OCI-LY7 (cell line): ENCODE measurements at places on chromosomes 16 and 17. TPM values are rescaled to one million over a fixed set of nuclear protein-coding genes. Genes with fewer than 3 reads are reported as not detected.
A peak's percentile ranks its signal among the peaks of the same experiment; 100 is the strongest.

GRCh38 chr17:48295362-48296288 is 134.4 kb downstream of the SKAP1 start:
- DNase-seq = peak; percentile 63

DNA sequence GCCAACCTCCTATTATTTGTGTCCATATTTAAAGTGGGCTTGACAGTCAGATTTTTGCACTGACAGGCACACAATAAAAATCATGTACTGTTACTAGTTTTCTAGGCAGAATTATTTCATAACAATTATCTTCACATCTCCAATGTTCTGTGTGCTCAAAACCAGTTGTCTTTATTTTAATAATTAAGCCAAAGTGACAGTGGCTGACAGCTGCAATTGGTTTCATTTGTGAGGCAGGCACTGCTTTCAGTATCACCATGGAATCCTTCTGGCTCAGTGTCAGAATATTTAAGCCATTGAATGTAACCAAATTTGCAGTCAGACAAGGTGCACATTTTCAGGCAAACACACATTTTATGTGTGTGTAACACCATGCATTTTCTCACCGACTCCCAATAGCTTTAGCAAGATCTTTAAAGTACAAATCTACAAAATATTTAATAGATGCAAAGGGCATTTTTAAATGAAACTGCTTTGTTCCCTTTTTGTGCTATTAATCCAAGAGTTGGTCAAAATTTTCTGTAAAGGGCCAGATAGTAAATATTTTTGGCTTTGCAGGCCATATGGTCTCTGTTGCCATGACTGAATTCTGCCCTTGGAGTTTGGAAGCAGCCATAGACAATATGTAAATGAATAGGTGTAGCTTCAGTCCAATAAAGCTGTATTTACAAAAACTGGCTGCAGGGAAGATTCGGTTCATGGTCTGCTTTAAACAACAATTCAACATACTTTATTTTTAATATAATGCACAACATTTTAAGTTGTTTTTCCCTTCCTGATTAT is 486.0 kb downstream of the KCNJ2 start:
- DNase-seq = no peak

- DNase-seq = no peak
These were observed 3.8 kb upstream of the GCSH start for GRCh38 chr16:81099958-81100357.

DNA sequence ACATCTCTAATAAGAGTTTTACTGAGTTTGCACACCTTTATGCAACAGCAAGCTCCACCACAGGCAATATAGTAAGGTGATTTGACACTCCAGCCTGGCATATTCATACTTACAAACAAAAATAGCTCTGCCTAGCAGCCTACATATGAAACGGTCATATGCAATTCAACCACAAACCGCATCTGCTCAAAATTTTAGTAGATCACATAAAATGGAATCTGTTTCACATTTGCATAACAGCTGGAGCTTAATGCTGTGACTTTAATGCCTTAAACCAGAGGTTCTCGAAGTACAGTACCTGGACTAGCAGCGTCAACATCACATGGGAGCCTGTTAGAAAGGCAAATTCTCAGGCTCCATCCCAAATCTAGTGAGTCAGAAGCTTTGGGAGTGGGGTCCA is 578.4 kb downstream of the CDH11 start:
- DNase-seq = no peak

The GNG13 gene
- not detected in 2 replicates for total RNA-seq

GRCh38 chr16:71426069-71426879 is 15.6 kb downstream of the TLE7 start:
- DNase-seq = no peak

DNA sequence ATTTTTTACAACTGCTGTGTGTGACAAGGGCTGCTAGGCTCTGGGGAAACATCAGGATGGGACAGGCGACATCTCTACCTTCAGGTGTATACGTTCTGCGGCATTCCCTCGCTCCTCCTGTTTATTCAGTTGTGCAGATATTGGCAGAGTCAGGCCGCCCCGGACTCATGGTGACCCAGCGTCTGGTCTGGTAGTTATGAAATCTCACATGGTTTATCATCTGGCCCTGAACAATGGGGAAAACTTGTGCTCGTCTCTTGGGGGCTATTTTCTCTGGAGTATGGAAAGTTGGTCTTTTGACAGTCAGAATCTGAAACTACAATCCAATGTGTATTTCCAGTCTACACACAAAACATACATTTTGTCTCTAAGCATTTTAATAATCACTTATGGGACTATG is 3.3 kb downstream of the MARCHF10 start:
- DNase-seq = no peak

GRCh38 chr16:81574168-81574567 is 129.6 kb downstream of the CMIP start:
- DNase-seq = no peak

GRCh38 chr16:46783800-46784199 is 35.7 kb upstream of the MYLK3 start:
- no peak for DNase-seq

GRCh38 chr17:70278844-70279462 is 109.6 kb downstream of the KCNJ2 start:
- DNase-seq = no peak

The GPRC5C gene
- total RNA-seq = 1.1 and 2.0 TPM in 2 replicates

The SCRN2 gene
- 37.3 and 39.1 TPM in 2 replicates for total RNA-seq

- no peak for DNase-seq
These were observed 1.5 kb upstream of the ALDH3A2 start for GRCh38 chr17:19646788-19647696.

The STX1B gene
- total RNA-seq = 2.1 and 2.4 TPM in 2 replicates

DNA sequence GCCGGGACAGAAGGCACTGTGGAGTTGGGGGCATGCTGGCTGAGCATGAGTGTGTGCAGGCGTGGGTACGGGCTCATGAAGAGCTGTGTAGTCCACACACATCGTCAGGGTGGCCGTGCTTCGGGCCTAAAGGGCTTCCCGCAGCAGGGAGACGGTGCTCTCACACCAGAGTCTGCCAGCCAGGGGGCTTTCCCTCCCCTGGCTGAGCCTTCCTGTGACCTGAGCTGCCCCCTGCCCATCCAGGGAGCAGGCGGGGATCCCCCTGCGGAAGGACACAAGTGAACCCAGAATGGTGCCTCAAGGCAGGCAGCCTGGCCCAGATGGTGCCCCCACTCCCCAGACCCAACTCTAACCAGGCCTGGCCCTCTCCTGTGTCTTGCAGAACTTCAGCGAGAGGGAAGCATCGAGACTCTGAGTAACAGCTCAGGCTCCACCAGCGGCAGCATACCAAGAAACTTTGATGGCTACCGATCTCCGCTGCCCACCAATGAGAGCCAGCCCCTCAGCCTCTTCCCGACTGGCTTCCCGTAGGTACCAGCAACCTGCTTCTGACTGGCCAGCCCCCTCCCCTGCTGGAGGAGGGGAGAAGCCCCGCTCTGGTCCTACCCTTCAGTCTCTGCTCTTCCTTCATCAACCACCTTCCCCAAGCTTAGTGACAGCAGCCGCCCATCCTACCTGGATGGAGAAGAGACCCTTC is 7.9 kb upstream of the TBX2 start:
- DNase-seq = no peak

- DNase-seq = no peak
These were observed 16.7 kb upstream of the MYO18A start for GRCh38 chr17:29196769-29197515.

DNA sequence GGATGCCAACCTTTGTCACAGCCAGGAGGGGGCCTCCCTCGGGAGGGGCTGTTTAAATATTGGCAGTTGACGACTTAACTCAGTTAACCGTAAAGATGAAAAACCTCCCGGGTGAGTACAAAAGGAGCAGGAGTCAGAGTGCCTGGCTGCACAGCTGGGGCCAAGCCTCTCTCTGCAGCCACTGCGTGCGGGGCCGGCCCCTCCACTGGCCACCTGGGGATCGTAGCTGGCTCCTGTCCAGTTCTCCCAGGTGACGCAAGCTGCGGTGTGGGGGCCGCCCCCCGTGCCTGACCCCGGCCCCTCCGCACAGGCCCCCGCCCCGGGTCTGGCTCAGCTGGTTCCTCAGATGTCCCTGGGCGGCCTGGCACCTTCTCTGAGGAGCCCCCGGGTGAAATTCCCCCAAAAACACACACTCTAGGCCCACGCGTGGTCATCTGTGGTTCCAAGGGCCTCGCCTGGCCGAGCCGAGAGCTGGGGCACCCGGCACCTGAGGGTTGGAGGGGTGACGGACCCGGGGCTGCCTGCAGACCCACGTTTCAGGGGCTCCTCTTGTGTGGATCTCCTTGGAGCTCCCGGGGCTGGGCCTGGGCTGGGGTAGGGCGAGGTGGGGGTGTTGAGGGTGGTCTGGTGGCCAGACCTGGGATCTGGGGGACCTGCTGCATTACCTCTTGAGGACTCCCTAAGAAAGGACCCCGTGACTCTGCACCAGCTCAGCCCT is 7.4 kb upstream of the CACNA1H start:
- DNase-seq = no peak

The BPTF gene
- 211 and 212 TPM in 2 replicates for total RNA-seq

- no peak for DNase-seq
These were observed 88.4 kb downstream of the FTO start for GRCh38 chr16:53792161-53792951.

The SALL1 gene
- not detected in 2 replicates for total RNA-seq

DNA sequence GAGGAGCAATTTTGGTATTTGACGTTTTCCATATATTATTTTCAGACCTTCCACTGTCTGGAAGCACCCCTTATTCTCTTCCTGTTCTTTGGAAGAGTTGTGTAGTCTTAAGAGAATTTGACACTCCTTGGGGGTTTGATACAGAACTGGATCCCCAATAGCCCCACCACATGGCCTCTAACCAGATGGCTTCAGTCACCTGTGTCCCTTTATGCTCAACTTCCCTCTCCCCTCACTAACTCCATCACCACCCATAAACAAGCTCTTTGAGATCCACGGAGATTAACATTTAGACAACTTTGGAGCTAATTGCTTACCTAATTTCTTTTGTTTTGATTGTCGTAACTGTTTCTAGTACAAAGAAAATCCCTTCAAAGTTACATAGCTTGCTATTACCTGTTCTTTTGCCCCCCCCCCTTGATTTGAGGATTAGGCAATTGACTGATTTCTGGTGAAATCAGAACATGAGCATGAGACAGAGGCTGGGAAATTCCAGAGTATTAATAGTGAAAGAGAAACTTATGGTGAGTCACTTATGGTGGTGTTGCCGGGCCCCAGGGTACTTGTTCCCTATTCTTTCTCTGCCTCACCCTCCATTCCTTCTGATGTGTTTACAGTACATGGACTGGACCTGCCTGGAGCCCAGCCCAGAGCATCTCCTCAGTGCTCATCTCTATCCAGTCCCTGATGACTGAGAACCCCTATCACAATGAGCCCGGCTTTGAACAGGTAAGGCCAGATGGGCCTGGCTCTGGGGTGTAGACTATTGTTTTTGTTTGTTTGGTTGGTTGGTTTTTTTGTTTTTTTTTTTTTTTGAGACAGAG is 7.5 kb downstream of the UBE2Z start:
- DNase-seq = no peak

The ANKRD40CL gene
- not detected in 2 replicates for total RNA-seq

GRCh38 chr16:63789603-63790002 is 1332.3 kb downstream of the CDH11 start:
- peak; percentile 1 for DNase-seq

- DNase-seq = no peak
These were observed 48.2 kb downstream of the METRNL start for GRCh38 chr17:83127431-83128160.

DNA sequence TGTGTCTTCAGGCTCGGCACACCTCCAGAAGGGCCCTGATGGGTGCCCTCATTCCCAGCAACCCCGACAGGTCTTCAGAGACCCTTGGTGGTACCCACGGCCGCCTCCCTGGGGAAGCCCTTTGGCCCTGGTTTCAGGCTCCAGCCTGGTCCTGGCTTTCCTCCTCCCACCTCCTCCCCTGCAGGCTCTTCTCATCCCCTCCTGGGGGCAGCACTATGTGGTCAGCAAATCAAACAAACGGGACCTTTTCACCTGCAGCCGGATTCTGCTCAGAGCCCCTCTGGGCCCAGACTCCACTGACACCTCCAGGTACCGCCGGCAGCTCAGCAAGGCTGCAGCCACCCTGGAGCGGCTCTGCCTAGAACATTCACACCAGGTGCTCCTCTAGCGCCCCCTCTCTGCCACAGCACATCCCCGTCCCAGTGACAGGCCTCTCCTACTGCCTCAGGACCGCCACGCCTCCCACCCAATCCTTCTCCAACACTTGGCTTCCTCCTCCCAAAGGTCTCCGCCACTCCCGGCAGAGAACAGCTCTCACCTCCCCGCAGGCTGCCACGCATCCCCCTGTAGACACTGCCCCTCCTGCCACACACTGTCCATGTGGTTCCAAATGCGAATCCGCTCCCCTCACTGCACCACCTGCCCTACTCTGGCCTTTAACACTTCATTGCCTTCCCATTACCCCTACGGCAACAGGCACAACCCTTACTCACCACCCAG is 12.0 kb downstream of the CORO7 start:
- peak; percentile 49 for DNase-seq

DNA sequence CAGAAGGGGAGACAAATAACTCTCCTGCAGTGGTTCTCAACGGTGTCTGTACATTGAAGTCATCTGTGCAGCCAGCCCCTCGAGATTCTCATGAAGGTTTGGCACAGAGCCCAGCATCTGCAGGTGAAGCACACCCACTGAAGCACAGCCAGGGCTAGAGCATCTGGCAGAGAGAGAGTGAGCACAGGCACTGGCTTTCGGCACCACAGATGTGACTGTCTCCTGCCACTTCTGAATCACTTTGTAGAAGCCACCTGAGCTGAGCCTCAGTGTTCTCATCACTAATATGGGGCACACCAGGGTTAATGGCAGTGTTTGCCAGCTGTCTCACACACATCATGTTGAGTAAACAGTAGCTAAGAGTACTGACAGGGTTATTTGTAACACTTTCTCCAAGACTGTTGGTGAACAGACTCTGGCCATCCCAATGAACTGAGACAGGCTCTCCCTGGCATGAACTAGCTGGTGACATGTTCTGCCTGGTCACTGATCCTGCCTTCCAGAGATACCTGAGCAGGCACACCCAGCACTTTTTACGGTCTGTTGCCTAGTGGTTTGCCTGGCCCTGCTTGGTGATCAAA is 10.9 kb downstream of the HSPB9 start:
- DNase-seq = peak; percentile 97

The CACNB1 gene
- 30.9 and 35.5 TPM in 2 replicates for total RNA-seq

DNA sequence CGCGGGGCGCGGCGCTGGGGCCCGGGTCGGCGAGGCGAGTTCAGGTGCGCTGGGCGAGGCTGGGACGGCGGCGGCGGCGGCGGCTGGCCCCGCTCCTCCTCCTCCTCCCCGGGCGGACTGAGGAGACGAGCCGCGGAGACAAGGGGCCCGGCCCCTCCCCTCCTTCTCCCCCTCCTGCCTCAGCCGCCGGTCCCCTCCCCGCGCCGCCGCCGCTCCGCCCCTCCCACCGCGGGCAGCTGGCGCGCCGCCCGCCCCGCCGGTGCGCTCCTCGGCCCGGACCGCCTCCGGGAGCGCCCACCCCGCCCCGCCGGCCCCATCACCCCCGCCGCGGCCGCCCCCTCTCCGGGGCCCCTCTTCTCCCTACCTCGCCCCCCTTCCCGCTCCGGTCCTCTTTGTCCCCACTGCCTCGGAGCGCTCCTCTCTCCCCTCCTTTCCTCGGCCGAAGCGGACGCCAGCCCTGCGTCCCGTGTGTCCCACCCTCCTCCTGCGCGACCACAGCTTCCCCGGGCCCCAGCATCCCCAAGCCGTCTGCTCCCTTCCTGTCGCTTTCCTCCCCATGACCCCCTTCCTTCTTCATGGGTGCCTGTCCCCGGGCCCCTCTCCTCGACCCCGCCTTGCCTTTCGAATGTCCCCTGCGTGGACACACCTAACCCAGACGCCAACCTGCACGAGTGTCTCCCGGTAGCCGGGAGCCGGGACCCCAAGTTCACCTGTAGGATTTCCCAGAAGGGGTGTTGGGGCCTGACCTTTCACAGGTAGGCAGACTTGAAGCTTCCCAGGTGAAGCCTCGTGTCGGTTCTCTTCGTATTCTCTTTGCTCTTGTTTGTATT is at the start of gene TOX3:
Gene TOX3 (minus strand): TSS at position 140 of the 830 bp plus-strand sequence. CDS start 420 bp downstream, outside the sequence.
- DNase-seq = no peak

- no peak for DNase-seq
These were observed 13.0 kb upstream of the PNPO start for GRCh38 chr17:47928415-47928814.

The CLEC18C gene
- not detected in 2 replicates for total RNA-seq
